GOT3 (cell line): ENCODE measurements at places on chromosomes 16 and 17.

GRCh38 chr17:8062435-8062806, 23.6 kb downstream of the ALOX15B start:
- no peak for DNase-seq

DNA sequence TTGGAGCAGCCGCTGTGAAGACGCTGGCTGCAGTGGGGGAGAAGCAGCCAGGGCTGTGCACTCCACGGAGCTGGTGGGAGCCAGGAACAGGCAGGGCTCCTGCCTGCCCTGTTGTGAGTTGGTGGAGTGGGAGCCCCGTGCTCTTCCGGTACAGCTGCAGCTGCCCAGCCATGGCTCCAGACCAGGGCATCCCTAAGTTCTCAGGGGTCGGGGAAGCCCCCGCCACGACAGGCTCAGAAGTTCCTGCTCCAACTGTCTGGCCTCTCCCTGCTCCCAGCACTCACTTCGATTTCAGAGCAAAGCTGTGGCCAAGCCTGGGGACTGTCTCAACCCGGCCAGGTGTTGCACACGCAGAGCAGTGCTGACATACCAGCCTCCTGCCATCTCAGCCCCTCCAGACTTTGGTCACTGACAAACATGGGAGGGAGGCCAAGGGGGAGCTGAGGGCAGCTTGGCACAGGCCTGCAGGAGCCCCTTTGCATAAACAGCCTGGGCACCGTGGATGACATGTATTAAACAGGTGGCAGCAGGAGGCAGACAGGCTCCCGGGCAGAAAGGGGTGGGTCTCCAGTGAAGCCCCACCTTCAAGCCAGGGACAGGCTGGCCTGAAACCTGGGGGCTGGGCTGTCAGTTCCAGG, 13.9 kb upstream of the KDM8 start:
- DNase-seq = no peak

DNA sequence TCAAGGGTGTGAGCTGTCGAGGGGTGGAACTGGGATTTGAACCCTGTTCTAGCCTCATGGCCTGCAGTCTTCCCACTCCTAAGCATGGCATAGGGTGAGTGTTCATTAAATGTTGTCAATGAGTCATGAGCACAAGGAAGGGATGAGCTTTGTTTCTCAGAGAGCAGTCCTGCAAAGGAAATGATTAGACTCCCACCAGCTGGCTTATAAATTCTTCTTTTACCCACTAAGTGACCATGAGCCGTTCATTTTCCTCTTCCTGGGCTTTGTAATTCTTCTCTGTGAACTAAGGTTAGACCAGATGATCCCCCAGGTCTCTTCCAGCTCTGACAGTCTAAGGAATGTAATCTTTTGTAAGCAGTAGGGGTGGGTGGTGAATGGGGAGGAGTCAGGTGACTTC, 47.9 kb upstream of the HNF1B start:
- DNase-seq = no peak

DNA sequence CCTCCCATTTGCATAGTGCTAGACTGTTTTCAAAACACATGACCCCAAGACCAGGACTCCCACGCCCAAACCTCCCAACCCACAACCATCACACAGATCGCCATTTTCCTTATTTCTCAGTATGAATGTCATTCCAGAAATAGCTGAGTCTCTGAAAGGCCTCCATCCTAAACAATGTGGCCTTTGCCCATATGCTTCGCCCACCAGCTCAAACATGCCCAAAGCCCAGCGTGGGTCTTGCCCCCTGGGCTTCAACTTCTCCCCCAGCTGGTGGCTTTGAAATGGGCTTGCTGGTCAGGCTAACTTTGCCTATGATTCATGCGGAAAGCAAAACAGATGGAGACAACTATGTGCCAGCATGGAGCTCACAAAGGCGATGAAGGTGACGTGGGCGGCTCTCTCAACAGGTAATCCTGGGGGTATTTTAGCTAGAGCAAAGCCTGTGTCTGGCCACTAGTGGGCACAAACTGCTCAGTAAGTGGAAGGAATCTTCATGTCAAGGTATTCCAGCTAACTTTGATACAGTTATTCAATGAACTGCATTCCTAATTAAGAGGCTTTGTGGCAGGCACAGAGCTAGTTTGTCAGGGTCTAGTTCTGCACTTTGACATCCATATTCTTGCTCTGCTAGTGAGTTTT, 17.1 kb downstream of the PMP22 start:
- DNase-seq = no peak

DNA sequence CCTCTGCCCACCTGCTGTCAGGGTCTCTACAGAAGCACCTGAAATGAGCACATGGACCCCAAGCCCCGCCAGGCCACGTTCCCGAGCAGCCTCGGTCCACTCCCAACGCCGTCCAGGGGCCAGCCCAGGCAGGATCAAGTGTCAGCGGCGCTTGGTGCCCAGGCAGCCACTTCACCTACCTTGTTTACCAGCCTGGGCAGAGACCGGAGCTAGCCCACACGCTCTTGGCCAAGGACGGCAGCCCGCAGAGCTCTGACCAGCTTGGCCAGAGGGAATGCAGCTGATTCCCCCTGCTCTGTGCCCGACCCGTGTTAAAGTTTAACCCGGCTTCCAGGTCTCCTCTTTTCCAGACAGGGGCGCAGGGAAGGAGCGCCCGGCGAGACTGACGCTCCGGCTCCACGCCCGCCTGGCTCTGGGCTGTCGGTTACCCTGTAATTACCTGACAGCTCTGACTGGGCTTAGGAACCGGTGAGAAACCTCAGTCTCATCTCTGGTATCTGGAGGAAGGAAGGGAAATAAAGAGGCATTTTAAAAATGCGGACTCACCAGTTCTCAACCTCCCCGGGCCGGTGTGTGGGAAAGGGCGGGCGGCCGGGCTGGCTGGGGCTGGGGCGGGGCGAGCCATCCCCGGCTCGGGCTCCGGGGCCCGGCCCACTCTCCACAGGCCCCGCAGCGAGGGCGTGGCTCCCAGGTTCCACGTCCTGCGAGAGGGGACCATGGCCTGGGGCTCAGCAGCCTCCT, 4.6 kb downstream of the KIFC3 start:
- no peak for DNase-seq

DNA sequence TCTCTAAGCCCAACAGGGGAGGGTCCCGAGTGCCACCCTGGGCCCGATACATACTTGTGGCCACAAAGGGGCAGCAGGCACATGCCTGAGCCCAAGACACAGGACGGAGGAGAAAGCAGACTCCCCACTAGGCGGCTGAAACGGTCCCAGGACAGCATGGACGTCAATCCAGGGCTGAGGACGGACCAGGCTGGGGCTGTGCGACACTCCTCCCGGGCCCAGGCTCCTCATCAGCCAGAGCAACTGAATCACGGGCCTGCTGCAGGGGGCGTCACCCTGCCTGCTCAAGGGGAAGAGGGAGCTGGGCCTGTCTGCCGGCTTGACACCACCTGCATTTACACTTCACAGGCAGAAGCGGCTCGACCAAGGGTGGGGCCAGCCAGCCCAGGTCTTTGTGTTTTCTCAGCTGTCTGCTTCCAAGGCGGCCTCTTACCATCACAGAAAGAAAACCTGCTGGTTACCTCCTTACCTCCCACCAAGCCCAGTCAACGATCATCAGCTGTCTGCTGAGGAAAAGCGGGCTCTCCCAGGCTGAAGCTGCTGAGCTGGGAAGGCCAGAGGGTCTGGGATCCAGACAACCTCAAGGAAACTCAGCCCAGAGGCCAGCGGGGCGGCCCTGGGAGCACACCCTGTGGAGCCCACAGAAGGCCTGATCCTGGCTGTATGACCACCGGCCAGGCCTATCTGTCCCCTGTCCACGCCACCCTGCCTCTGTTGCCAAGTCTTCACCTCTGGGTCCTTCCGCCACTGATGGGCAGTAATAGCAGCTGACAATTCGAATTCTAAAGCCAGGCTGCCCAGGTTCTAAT, 26.4 kb downstream of the KIFC3 start:
- DNase-seq = no peak

GRCh38 chr17:64441772-64442540, 7.0 kb upstream of the MILR1 start:
- DNase-seq = no peak

DNA sequence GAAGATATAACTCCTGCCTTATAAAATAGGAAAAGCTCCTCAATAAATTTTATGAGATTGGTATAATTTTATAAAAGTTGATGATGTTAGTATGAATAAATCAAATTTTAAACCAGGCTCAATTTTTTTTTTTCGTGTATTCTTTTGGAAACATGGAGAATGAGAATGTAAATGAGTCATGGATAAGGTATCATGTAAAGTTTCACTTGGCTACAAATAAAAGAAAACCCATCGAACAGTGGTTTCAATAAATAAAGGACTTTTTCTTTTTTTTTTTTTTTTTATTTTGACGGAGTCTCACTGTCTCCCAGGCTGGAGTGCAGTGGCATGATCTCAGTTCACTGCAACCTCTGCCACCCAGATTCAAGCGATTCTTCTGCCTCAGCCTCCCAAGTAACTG, 67.3 kb downstream of the PHKB start:
- DNase-seq = no peak

- no peak for DNase-seq
Measured at GRCh38 chr17:38867179-38867967, 2.5 kb upstream of the LASP1 start.

DNA sequence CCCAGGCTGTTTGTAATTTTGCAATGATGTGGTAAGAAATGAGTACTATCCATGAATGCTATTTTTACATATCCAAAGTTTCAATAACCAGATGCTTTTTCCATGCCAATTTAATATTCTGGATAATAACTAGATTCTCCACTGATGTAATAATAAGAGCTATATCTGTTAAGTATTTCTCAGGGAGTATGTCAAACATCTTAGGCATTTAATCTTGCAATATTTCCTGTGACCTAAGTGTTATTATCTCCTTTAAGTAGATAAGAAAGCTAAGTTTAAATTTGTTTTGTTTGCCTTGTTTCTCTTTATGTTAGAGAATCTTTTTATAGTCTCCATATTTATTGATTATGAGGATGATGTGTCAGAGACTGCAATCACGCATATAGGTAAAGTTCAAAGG, 32.3 kb upstream of the HS3ST3A1 start:
- no peak for DNase-seq

GRCh38 chr16:69904495-69905170, 46.5 kb upstream of the CLEC18A start:
- DNase-seq = no peak

- no peak for DNase-seq
Measured at GRCh38 chr16:58266336-58266735, 28.5 kb downstream of the PRSS54 start.

GRCh38 chr17:36529121-36529520, 5.5 kb downstream of the MYO19 start:
- DNase-seq = no peak

DNA sequence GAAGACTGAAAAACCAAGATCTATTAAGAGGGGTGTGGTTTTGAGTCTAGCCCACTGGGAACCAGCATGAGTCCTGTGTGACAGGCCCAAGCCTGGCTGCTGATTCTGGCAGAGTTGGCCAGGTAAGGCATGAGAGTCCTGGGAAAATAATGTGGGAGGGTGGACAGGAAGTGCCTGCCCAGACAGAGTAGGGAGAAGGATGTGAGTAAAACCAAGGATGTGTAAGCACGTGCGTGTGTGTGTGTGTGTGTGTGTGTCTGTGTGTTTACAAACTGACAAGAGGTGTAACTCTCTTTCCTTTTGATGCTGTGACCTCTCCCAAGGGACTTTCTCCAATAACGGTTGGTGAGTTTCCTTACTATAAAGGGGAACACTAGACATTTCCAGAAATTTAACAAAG, 15.6 kb upstream of the TEX2 start:
- no peak for DNase-seq

- DNase-seq = no peak
Measured at GRCh38 chr16:82175627-82176026, 5.6 kb upstream of the MPHOSPH6 start.

- no peak for DNase-seq
Measured at GRCh38 chr17:4386406-4386805, 19.9 kb upstream of the UBE2G1 start.

- DNase-seq = no peak
Measured at GRCh38 chr16:48613061-48613957, 3.3 kb upstream of the N4BP1 start.
